Epithelial cell of proximal tubule (primary cell): ENCODE measurements at places on chromosomes 16 and 17. TPM values are rescaled to one million over a fixed set of nuclear protein-coding genes. Genes with fewer than 3 reads are reported as not detected.

DNA sequence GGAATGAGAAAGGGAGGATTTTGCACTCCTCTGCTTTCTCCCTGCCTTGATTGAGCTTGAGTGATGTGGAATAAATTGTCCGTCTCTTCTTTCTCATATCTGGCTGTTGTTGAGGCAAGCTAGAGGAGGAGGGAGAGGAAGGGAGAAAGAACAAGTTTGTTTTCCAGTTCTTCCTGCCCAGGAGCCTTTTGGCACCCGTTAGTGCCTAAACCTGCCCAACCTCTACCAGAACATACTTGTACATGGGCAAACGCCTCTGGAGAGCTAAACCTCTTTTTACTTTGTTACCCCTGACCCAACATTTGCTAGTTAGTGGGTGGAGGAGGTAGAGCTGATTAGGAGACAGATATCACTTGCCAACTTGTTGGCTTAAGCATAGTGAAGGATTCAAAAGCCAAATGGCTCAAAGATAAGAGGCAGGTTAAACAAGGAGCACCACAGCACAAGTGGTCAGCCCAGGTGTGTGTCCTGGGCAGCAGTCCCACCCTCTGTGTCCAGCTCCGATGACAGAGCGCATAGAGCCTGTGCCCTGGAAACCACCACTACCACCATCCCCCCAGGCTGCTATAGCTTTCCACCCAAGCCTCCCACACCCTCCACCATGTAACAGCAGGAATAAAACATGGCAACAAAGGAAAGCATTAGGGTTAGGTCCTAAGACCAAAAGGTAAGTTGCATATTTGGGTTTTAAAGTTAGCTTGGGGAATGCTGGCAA, 6.5 kb downstream of the ODF4 start:
- DNase-seq, result no peak

- no peak for DNase-seq
Measured at GRCh38 chr17:40978575-40979151, 5.5 kb downstream of the KRT40 start.

GRCh38 chr17:1800240-1800639, 29.5 kb downstream of the SMYD4 start:
- DNase-seq, result no peak

GRCh38 chr16:58152246-58152868, 23.2 kb upstream of the CFAP20 start:
- DNase-seq, result no peak

- DNase-seq, result no peak
Measured at GRCh38 chr17:49239963-49240362, 9.4 kb upstream of the PHOSPHO1 start.

The TPSD1 gene
- total RNA-seq, result not detected in 2 replicates

The MILR1 gene
- 1.2 TPM in 1 of 2 replicates, not detected in the other for total RNA-seq
